ENCODE measurements at places on chromosomes 5 and 9.
A peak's percentile ranks its signal among the peaks of the same experiment; 100 is the strongest.

- DNase-seq = no peak
Measured at GRCh38 chr9:72262063-72262462, 102.9 kb downstream of the ZFAND5 start.

DNA sequence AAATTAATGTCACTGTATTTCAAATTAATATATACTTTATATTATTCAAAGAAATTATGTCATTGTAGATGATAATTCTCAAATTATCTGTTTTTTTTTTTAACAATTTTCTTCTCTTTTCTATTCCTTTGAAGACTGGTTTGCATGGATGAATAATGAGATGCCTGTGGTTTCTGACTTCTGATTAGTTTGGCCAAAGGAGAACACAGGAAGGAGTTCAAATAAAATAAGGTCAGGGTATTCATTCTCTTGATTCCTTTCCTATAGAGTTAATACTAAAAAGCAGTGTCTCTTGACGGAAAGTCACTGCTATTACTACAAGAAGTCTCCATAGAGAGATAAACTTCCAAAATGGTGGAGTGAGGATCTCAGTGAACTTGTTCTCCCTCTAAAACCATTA is 279.6 kb upstream of the FTMT start:
- DNase-seq = no peak

GRCh38 chr5:170135796-170136490 is 30.2 kb downstream of the FOXI1 start:
- DNase-seq = no peak

DNA sequence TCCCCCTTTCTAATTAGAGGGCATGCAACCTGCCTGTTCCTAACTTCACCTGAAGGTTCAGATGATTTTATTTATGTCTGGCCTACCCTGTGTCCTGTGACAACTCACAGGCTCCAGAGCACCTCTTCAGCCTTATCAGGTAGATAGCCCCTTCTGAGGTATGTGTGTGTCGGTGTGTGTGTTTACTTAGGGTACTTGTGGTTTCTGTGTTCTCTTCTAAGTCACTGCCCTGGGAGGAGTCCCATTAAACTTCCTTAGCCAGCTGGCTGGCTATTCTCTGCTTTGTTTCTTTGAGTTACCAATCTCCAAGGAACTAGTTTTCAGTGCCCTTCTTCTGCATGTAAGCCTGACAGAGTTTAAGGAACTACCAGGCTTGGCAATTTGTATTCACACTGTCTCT is 74.9 kb downstream of the UNC13B start:
- DNase-seq = no peak

DNA sequence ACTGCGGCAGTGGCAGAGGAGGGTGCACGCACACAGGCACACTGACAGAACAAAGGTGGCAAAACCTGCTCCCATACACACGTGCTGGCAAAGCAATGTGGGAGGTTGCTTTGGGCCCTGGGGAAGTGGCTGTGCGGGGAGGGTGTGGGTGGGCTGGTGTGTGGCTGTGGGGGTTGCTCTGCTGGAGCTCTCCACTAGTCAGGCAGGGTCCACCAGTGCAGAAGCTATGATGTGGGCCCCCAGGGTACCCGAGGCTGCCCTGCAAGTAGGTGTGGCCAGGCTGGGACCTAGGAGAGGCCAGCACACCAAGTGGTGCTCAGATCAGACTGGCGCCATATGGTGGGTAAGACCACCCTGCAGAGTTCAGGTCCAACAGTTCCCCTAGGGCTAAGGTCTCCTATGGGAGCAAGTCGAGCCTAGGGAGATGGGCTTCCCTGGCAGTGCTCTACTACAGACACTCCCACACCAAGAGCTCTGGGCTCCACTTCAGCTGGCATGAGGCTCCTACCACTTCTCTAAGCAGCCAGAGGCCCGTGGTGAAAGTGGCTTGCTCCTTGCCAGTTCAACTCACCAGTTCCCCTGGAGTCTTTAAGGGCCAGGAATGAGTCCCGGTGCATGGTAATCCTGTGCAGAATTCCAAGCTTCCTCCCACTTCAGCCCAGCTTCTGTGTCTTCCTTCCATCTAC is 46.2 kb upstream of the IFNE start:
- no peak for DNase-seq

- no peak for DNase-seq
Measured at GRCh38 chr5:173602423-173602822, 14.0 kb downstream of the BOD1 start.

GRCh38 chr9:125992557-125992956 is 245.4 kb downstream of the PBX3 start:
- DNase-seq = no peak

- no peak for DNase-seq
Measured at GRCh38 chr5:57676222-57677098, 193.8 kb upstream of the ACTBL2 start.

DNA sequence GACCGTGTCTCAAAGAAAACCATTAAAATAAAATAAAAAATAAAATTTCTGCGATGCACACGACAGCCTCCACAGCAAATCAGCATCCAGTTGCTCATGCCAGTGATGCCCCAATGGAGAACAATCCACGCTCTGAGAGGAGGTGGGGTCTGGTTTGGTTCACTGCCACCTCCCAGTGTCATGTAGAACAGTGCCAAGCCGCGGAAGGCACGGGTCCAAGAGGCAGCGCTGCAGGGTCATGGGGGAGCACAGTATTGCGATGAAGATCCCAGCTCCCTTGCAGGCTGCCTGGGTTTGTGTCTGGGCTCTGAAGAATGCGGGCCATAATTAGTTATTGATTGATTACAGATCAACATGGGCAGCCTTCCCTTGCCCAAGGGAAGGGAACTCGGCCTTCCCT is 6.1 kb upstream of the CACFD1 start:
- no peak for DNase-seq

DNA sequence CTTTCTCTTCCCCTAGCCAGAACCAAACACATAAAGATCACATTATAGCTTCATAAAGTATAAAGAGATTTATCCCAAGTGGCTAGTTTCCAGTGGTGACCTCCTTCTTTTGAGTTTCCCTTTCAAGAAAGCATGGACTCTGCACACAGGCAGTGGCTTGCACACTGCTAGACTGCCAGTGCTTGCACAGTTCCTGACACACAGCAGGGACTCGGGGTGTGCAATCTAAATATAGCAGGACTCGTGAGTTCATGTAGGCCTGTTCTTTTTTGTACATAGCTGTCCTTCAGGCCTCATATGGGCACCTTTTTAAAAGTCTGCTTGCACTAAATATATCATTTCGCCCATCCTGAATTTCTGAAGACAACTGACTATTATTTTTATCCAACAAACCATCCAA is 308.6 kb downstream of the FBXL7 start:
- DNase-seq = no peak

- DNase-seq = no peak
Measured at GRCh38 chr5:29061381-29061780, 2023.0 kb upstream of the CDH9 start.

DNA sequence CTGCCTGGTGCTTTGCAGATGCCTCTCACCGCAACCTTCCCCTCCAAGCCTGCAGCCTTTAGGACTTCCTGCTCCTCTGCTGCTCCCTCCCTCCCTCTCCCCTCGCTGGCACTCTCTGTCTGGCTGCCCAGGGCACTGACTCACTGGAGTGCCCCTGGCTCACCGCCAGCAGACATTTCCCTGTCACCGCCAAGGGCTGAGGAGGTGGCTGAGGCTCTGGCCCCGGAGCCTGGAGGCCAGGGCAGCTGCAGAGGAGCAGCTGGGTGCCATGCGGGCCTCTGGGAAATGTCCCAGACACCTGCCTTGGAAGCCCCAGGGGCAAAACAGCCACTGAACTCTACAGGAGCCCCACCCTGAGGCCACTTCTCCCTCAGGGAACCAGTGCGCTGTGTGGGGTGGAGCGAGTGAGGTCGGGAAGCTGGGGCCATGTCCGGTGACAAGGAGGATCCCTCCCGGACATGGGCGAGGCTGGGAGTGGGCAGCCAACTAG is 53.4 kb downstream of the TENT4A start:
- no peak for DNase-seq

GRCh38 chr9:134983074-134983473 is 65.4 kb upstream of the FCN1 start:
- no peak for DNase-seq

DNA sequence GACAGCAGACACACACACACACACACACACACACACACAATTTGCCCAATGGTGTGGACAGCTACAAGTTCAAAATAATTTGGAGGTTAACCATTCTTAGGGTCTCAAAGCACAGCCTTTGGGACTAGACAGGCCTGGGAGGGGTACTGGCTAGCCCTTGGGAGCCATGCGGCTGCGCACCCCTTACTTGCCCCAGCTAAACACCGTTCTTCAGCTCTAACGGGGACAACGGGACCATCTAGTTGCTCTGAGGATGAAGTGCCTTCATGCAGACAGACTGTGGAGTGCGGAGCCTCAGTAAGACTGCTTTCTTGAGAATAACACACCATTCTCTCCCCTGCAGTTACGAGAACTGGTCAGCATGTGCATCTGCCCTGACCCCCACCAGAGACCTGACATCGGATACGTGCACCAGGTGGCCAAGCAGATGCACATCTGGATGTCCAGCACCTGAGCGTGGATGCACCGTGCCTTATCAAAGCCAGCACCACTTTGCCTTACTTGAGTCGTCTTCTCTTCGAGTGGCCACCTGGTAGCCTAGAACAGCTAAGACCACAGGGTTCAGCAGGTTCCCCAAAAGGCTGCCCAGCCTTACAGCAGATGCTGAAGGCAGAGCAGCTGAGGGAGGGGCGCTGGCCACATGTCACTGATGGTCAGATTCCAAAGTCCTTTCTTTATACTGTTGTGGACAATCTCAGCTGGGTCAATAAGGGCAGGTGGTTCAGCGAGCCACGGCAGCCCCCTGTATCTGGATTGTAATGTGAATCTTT is 64.6 kb downstream of the PSMB7 start:
- no peak for DNase-seq

- no peak for DNase-seq
Measured at GRCh38 chr9:103839197-103839596, 254.9 kb upstream of the SMC2 start.

DNA sequence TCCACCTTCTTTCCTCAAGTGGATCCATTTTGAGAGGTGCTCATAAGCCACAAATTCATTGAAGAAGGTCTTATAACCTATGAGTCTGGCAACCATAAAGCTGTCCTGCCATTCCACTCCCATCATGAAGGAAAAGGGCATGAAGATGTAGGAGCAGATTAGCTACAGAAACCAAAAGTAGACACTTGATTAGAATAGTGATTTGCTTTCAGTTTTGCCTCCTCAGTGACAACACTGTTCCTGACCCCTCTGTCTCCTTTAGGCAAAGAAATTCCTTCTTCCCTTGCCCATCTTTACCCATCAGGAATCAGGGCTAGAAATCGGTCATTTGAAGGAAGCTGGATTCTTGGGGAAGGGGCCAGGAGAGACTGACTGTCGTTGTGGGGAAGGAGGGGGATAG is 55.2 kb downstream of the SLC28A3 start:
- DNase-seq = no peak

- DNase-seq = peak; percentile 70
Measured at GRCh38 chr5:139745800-139746690, 49.6 kb upstream of the PSD2 start.

DNA sequence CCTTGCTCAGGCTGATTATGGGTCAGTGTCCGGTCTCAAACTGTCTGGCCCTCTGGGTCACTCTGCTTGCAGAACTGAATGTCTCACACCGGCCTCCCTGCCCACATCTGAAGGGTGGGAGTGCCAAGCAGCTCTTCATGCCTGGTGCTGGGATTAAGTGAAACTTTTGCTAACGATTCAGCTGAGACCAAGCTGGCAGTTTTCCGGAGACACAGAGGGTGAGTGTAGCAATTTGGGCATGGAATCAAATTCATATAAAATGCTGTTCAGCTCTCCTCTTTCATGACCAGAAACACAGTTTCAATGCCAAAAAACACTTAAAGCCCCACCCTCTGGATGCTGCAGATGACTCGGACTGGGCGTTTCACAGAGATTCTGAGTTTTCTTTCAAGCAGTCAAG is 207.5 kb downstream of the NXNL2 start:
- no peak for DNase-seq

DNA sequence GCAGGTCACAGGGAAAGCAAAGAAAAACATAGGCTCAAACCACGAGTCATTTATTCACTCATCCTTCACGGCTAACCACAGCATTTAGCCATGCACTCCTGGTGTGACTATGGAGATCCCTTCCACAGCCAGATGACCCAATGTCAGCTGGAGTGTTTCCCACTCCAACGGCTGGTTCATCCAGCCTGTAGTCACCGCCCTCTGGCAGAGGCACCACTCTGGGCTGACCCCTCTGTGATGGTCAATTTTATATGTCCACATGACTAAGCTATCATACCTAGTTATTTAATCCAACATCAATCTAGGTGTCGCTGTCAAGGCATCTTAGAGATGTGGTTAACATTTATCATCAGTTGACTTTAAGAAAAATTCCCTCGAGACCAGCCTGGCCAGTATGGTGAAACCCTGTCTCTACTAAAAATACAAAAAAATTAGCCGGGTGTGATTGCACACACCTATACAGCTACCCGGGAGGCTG is 9.5 kb upstream of the PHF19 start:
- DNase-seq = no peak

DNA sequence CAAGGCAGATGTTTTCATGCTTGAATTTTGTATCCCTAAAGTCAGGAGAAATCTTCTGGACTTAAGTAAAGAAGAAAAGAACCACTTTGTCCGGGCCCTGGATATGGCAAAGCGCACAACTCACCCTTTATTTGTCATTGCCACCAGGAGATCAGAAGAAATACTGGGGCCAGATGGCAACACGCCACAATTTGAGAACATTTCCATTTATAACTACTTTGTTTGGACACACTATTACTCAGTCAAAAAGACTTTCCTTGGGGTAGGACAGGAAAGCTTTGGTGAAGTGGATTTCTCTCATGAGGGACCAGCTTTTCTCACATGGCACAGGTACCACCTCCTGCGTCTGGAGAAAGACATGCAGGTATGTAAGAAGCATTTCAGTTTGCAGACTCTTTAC is 2.3 kb downstream of the TYRP1 start:
- DNase-seq = no peak

GRCh38 chr5:133952729-133953567 is 15.5 kb downstream of the C5orf15 start:
- DNase-seq = no peak

DNA sequence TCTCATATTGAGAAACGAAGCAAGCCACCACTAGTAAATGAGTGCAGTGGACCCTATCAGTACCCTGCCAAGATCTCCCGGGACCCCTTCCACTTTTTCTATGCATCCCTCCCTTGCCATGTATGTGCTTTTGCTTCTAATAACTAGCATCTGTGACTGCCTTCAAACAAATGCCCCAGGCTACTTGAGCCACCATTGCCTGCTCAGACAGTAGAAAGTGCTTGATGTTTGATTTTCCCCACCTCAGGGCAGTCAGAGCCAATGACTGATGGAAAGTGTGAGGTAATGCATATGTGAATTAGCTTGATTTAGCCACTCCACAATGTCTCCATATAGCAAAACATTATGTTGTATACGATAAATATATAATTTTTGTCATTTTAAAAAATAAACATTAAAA is 797.3 kb upstream of the ACO1 start:
- no peak for DNase-seq

DNA sequence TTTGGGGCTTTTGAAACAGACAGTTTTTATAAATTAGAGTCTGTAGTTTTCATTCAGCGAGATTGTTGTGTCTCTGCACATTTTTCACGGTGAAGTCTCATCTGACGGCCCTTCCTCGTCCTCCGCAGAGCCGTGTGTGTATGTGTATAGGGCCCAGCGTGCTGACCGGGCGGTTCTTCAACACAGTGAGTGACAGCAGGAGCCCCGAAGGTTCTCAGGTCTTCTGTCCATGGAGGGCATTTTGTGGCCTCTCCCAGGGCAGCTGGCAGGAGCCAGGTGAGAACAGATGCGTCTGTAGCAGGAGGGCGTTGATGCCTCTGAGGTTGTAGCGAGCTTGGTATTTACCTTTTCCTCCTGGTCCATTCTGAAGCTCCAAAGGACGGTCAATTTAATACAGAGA is 116.0 kb upstream of the LPCAT1 start:
- DNase-seq = no peak

GRCh38 chr5:96329886-96330529 is 103.0 kb downstream of the PCSK1 start:
- DNase-seq = no peak
